KG1 (cell line): ENCODE measurements at places on chromosomes 2 and 18.
A peak's percentile ranks its signal among the peaks of the same experiment; 100 is the strongest.

- DNase-seq = no peak
Measured at GRCh38 chr2:72326759-72327158, 179.1 kb upstream of the CYP26B1 start.

DNA sequence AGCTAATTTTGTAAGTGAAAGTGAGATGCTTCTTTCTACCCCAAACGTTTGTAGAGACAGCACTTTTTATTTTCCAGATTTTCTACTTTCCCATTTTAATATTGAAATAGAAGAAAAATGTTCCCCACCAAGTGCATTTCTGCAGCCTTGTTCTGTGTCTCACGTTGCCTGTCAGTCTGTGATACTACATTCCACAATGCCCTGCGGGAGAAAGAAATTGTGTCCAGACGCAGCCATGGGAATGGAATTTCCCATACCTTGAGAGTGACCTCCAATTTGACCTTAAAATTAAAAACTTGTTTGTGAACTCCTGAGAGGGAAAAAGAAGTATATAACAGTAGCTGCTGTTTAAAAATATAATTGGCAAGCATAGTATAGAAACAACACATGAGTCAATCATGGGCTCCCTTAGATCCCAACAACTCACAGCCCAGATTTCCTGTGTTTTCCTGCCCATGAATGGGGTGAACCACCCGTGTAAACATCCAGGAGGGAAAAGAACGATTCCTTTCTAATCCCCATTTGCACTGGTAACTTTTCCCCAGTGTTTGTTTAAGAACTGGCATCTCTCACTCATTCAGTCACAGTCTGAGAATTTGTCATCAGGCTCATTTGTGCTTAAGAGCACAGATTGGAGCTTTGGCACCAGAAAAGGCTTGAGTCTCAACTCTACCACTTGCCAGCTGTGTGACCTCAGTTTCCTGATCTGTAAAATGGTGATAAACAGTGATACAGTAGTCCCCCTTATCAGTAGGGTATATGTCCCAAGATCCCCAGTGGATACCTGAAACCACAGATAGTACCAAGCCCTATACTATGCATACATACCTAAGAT lies 166.1 kb upstream of the ZNF521 start:
- no peak for DNase-seq

DNA sequence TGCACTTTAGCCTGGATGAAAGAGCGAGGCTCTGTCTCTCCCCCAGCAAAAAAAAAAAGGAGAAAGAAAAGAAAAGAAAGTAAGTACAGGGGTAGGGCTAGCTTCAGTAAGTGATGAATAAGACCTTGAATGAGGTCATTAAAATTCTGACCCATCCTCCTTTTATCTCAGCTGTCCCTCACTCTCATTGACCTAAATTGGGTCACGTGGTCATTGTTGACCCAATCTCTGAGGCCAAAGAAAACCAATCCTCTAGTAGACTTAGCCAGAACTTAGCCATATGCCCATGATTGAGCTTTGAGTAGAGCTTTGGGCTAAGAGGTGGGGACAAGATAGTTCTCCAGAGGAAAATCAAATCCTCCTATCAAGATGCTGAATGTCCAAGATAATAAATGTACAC lies 149.3 kb downstream of the PDE11A start:
- no peak for DNase-seq

DNA sequence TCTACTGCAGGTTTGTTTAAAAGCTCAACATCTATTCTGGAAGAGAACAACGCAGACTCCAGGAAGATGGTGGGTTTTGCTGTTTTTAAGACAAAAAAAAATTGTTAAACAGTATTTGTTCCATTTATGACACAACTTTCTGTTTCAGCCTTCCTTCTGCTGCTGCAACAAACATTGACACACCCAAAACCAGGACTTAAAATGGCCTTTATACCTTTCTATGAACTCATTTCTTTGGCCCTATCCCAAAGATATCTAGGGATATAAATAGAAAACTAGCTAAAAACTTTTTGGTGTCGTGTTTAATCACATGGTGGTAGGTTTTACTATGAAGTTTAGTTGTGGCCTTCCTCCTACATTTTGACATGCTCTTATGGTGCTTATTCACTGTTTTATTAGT lies 964 bp upstream of the GALNT3 start:
- no peak for DNase-seq

- no peak for DNase-seq
Measured at GRCh38 chr2:45707006-45707405, 55.5 kb downstream of the PRKCE start.

- DNase-seq = no peak
Measured at GRCh38 chr18:75775121-75775520, 347.6 kb upstream of the SMIM21 start.

DNA sequence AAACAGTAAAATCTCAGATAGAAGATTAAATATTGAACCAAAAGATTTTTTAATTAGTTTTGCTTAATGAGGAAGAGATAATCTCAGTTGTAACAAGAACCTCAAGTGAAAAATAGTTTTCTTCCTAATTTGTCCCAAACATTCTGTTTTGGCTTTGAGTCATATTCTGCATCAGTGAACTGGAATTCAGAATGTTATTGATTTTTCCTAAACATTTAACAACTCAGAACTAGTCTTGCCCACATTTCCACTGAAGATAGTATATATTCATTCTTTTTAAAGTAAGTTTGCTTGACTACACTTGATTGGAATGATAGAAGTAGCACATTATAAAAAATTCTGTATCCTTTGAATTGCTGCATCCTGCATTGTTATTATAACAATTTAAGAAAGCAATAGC lies 85.7 kb upstream of the UGP2 start:
- DNase-seq = no peak

- DNase-seq = peak; percentile 76
Measured at GRCh38 chr2:231714639-231715498, 6.5 kb downstream of the PTMA start.
